Stimulated activated CD4-positive, alpha-beta T cell treated with anti-CD3 and anti-CD28 coated beads, Interleukin-1b, Interleukin-23, amount 100 ng/mL, for 4 hours (primary cell): ENCODE measurements at places on chromosomes 2 and 18.

- no peak for DNase-seq
Measured at GRCh38 chr2:64106481-64106880, 37.7 kb downstream of the PELI1 start.

DNA sequence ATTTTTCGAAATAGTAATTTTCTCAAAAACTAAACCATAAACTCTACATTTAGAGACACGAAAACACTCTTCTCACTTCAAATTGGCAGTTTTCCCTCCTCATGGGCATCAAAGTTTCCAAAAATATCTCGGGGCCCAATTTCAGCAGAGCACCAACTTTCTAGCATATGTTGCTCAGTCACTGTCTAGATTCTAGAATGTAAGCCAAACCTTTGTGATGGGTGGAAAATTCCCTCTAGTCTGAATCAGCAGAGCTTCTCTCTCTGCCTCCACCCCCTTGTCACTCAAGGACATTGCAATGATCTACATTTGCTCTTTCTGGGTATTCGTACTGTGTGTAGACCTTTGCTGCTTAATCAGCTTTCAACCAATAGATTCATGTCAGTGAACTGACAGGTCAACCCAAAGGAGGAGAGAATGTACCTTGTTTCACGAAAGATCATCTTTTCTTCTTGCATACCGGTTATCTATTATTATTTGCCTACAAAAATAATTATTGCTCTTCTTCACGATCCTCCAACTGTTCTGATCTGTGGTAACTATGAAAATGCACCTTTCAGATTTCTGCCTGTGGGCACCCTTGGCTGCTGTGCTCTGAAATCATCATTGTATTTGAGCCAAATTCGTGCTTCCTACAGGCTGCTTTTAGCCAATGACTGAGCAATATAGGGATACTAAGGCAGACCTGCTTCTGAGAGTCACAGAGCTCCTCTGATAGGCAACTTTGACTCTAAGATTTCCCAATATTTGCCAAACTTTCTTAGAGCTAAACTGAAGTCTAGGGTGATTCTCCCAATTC, 38.7 kb upstream of the GLS start:
- DNase-seq, result no peak

DNA sequence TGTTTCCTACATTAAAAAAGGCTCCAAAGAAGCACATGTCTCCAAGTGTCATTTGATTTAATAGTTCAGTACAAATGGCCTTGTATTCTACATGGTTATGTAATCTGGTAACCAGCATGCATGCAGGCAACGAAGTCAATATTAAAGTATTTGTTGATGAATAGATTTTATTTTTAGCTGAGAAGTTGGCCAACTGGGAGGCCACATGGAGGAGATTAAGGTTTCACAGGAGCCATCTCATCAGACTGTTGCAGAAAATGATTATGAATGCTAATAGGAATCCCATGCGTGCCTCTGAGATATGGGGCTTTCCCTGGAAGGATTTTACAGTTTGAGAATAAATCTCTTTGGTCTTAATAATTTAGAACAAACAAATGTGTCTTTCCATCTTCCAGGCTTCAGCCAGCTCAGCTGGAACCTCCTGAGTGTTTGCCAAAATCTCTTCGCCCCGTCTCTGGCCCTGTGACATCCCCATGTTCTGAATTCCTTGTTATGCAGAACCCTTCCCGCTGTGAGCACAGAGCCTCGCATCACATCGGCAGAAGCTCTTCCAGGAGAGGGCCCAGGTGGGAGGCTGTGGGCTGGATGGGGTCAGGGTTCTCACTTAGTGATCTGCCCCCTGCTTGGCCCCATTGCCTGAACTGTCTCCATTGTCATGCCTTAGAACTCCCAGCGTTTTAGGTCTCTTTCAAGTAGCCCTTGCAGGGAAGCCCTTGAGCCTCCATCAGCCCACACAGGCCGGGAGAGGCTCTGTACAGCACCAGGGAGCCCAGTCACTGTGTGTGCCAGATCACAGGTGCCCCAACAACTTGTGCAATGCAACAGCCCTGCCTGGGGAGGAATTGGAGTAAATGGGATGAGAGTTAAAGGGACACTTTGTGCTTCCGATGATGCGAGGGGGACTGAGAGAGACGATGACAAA, 190.5 kb upstream of the TWIST2 start:
- no peak for DNase-seq

DNA sequence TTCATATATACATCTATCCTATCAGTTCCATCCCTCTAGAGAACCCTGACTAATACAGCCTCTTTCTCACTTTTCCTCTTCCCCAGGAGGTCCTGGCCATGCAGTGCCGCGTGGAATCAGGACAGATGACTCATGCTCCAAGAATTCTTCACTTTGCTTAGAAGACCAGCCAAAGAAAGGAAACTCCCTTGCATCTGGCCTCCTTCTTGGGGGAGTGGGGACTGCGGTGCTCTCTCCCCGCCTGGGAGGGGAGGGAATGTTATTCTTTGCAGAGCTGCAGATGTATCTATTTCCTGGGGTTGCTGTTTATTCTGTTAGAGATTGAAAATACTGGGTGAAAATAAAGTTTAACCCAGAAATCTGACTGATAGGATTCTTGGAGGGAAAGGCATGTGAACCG, 111.5 kb upstream of the SH3BP4 start:
- DNase-seq, result no peak

DNA sequence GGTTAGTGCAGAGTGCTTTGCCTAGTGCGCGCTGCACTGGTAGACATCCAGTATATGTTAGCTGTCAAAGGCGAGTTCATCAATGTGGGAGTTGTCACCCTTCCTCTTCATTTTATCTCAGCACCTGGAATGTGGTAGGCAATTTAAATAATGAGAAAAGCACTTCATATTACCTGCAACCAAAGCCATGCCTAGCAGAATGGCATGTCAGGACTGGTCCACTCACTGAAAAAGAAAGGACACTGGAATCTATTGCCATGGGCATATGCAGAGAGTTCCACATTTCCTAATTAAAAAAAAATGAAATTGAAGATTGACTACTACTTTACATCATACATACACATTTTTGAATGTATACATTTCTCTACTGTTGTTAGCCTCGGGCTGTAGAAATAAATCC, 139.6 kb downstream of the PAX3 start:
- no peak for DNase-seq

DNA sequence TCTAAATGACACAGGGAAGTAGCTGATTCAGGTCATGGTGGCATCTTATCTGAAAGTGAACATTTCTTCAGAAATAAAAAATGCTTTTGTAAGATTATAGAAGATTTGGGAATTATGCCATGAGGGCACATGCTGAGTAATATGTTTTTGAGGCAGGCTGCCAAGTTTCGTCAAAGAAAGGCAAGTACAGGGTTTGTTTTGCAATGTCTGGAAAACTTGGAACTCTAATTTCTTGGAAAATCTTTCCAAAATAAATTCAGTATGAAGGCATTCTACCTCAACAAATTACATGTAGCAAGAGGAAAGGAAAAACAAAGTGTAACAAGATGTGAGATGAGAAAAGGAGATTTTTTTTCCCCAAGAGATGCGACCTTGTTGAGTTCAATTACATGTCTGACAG, 167.7 kb downstream of the PLCL1 start:
- no peak for DNase-seq
